WTC11 (cell line): ENCODE measurements at places on chromosomes 7 and 10.

DNA sequence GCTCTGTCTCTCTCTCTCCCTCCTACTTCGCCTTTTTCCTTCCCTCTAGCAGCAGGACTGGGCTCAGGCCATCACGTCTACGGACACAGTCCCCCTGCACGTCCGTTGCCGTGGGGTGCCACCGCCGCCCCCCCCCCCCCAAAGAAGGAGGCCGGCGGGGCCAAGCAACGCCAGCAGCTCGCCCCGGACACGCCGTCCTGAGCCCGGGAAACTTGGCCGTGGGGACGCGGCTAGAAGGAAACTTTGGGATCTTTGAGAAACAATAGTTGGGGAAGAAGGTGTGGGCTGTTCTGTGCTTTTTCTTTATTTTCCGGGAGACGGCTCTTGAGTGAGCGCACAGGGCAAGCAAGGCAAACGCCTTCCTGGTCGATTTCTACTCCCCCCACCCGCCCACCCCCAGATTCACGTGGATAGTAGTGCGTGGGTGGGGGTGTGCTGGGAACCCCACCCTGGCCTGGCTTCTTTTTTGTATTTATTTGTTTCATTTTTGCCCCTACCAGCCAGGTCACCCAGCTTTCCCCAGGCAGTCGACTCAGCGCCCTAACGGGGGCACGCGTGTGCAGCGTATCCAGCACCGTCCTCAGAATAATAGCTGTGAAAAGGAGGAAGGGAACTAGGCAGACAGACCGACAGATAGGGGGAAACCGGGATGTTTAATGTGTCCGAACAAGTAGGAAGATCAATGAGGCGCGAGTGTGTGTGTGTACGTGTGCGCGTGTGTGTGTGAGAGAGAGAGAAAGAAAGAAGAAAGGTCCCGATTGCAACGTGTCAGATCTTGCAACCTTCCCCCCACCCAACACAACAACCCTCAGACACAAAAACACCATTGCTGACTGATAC, 1.4 kb downstream of the MXI1 start:
- H3K36me3 ChIP-seq: no peaks in the 10 kb centered on the region
- H3K27ac ChIP-seq: peak overlapping the region; percentile 61; the same call in 1 of the 2 replicates
- H3K27me3 ChIP-seq: peaks cover 86% of the 10 kb centered on the region
- H3K4me3 ChIP-seq: peak overlapping the region; percentile 91
- H3K4me1 ChIP-seq: peaks cover 43% of the 10 kb centered on the region
- no peak for DNase-seq

GRCh38 chr10:2631557-2632205, 435.7 kb upstream of the PFKP start:
- no peak for DNase-seq
- no peaks in the 10 kb centered on the region for H3K27me3 ChIP-seq

DNA sequence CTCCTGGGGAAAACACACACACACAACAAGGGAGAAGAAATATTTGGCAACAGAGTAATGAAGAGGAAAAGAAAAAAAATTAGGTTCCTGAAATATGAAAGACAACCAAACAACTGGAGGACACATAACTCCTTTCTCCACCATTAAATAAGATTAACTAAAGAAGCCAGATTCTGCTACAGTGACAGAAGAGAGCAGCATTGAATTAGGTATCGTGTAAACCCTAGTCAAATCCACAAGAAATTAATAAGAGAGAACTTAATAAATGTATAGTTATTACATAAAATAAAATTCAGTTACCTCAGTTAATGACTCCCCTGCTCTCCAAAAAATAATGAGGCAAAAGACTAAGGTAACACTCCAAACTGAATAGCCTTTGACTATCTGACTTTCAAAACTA, 306.7 kb downstream of the CRPPA start:
- H3K36me3 ChIP-seq: peaks cover 7% of the 10 kb centered on the region; the same call in 1 of the 2 replicates
- no peaks in the 10 kb centered on the region for H3K4me1 ChIP-seq
- no peak overlapping the region for H3K4me3 ChIP-seq
- no peak overlapping the region for H3K27ac ChIP-seq
- H3K27me3 ChIP-seq: no peaks in the 10 kb centered on the region
- no peak for DNase-seq

DNA sequence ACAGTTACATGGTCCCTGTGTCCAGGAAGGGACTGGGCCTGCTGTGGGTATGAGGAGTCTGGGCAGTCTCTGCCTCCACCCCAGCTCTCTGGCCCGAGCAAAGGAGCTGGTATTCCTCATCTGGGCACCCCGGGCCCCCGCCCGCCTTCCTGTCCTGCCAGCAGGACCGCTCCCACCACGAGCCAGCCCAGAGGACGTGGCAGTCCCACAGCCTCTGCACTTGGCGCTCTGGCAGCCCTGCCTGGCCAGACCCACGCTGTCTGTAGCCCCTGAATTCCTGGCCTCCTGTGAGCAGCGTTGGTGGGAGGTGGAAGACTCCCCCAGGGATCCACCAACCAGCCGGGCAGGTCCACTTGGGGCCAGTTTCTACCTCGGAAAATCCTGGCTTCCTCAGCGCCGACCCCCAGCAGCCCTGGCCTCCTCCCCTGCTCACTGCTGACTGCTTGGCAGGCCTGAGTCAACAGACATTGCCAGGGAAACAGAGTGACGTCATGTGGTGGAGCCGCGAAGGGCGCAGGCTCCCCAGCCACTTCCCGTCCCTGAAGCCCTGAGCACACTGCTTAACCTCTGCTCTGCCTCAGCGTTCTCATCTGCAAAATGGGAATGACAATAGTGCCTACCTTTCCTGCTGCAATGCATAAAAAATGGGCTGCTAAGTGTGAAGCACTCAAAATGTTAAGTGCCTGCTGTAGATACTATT, 21.6 kb upstream of the LIMK1 start:
- no peak for DNase-seq
- H3K36me3 ChIP-seq: no peaks in the 10 kb centered on the region
- no peak overlapping the region; the same call in 1 of the 2 replicates for H3K27ac ChIP-seq
- no peak overlapping the region for H3K4me3 ChIP-seq
- H3K27me3 ChIP-seq: no peaks in the 10 kb centered on the region; the same call in 1 of the 2 replicates
- H3K4me1 ChIP-seq: no peaks in the 10 kb centered on the region

DNA sequence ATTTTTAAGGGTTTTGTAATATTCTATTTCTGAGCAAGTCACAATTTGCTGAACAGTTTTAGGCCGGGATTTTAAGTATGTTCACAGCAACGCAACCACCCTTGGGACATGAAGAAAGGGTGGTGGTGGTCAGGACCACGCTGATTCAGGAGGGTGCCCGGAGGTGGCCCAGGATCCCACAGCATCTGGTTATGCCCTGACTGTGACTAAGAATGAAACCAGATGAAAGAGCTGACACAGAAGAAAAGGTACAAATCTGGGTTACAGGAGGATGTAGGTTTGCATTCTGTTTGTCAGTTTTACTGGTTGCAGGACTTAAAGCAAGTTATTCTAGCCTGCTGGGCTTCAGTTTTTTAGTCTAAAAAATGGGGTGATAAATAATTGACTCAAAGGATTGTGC, 279.7 kb downstream of the CCSER2 start:
- DNase-seq: no peak
- H3K4me3 ChIP-seq: no peak overlapping the region
- H3K27ac ChIP-seq: no peak overlapping the region
- peaks cover 21% of the 10 kb centered on the region for H3K4me1 ChIP-seq
- no peaks in the 10 kb centered on the region; the same call in 1 of the 2 replicates for H3K27me3 ChIP-seq

DNA sequence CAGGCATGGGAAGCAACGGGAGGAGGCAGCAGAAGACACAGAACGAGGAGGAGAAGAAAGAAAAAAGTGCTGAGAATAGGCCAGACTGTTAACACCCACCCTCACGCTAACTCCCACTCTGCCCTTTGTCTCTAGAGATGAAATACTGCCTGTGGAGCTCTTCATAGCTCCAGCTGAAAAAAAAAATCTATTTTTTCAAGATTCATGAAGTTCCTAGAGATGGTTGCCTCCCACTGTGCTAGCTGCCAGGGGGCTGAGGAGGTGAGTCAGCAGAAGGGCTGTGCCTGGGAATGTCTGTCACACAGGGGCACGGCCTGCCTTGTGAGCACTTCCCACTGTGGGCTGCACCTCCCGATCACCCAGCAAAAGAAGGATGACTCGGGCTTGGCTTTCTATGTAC, 144.5 kb downstream of the RNF216 start:
- H3K27me3 ChIP-seq: no peaks in the 10 kb centered on the region
- no peak for DNase-seq
- peak overlapping the region; percentile 6; the same call in 1 of the 2 replicates for H3K4me3 ChIP-seq
- peaks cover 57% of the 10 kb centered on the region for H3K4me1 ChIP-seq

DNA sequence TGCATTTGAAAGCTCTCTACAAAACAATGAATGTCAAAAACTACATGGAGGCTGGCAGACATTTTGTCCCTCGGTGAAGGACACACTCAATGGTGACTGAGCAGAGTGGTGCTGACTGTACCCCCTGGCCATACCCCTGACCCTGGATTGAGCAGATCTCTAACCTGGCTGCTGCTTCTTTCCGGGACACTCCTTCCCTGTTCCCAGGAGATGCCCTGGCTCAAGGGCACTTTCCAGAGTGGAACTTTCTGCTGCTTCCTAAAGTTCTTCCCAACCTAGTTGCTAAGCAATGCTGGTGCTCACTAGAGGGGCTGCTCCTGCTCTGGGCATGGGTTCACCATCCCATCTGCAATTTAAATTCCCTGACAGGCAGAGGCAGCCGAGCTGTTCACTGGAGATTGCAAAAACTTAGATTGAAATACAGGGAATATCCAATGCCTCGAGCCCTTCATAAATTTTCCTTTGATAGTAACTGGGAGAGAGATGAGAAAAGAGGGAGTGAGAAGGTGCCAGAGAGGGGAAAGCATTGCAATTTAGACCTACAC, 384.3 kb upstream of the PODXL start:
- H3K4me3 ChIP-seq: no peak overlapping the region
- H3K27me3 ChIP-seq: peaks cover 27% of the 10 kb centered on the region
- no peaks in the 10 kb centered on the region for H3K36me3 ChIP-seq
- no peaks in the 10 kb centered on the region for H3K4me1 ChIP-seq
- H3K27ac ChIP-seq: no peak overlapping the region

DNA sequence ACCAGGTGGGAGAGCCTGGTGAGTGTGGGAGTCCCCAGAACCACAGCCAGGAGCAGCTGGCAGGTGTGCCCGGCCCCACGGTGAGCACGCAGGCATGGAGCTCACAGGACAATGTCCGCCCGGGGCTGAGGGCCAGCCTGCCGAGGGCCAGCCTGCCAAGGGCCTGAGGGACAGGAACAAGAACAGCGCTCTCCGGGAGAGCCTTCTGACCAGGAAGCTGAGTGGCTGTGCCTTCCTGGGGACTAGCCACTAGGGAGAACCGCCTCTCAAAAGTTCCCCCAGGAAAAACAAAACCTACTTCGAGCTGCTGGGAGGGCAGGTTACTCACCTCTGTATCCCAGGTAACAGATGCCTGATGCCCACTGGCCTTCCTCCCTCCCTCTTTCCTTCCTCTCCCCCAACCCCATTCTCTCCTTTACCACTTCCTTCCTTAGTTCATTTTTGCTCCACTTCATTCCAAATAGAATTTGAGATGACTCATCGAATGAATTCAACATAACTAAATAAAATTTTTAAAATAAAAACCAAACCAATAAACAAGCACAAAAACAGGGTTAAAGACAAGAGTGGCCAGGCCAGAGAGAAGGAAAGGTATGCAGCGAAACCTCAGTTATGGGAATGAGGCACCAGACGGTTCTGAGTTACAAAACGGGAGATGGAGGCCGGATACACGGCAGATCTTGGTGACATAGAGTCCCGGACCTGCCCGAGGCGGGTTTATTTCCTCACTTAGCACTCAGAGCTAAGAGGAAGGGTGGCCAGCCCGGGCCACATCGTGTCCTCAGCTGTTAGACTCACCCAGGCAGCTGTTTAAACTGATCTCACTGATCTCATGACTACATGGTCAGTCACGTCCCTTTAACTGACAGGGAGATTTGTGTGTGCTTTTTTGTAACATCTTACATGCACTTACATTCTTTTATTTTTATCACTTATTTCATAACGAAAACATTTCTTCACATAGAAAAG, 128.5 kb downstream of the TNS3 start:
- no peaks in the 10 kb centered on the region for H3K27me3 ChIP-seq
- H3K4me1 ChIP-seq: peaks cover 41% of the 10 kb centered on the region
- no peak for DNase-seq
- H3K27ac ChIP-seq: no peak overlapping the region
- no peak overlapping the region for H3K4me3 ChIP-seq

DNA sequence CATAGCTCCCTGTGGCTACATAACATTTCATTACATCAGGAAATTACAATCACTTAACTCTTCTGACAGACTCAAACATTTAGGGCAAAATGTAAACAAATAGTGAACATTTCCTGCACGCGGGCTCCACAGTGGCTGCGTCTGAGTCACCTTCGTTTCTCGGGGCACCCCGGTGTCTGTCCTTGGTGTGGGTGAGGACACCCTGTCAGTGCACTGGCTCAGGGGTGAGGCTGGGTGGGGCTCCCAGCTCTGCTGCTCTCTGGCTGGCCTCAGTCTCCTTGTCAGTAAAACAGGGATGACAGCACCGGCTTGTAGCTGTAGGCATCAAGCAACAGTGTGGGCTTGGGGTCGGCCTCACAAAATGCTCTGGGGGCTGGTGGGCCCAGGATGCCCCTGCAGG, 237.1 kb upstream of the SHH start:
- no peak overlapping the region for H3K4me3 ChIP-seq
- H3K4me1 ChIP-seq: no peaks in the 10 kb centered on the region
- H3K27ac ChIP-seq: no peak overlapping the region

- H3K27me3 ChIP-seq: no peaks in the 10 kb centered on the region
- no peak within 1 kb of the TSS for H3K4me3 ChIP-seq
- no peak for DNase-seq
- H3K4me1 ChIP-seq: peaks cover 16% of the 10 kb centered on the region
Measured at GRCh38 chr10:89301721-89302445, at the start of gene IFIT2. Gene IFIT2 (plus strand): TSS chr10:89302046. CDS start chr10:89302124, 78 bp downstream.

- no peaks in the 10 kb centered on the region for H3K36me3 ChIP-seq
- no peaks in the 10 kb centered on the region for H3K27me3 ChIP-seq
- no peak for DNase-seq
- no peak overlapping the region for H3K27ac ChIP-seq
- H3K4me1 ChIP-seq: no peaks in the 10 kb centered on the region
Measured at GRCh38 chr10:88091490-88092061, 228.2 kb downstream of the PTEN start.

DNA sequence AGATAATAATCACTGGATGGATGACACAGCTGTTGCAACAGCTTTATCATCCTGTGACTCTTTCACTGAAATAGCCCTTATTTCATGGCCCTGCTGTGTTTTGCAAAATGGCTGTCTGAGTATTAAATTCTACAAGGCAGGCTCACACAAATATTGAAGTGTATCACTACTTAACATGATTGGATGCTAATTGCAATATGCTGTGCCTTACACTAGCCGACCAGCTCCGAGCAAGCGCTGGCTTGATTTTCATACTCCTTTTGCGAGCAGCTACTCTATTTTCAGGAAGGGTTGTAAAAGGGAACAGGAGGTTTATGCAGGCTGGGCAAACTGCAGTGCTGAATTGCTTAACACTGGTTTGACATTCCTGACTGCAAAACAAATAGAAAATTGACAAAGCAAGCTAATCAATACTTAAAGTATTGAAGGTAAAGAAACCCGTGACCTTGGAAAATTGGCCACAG, 121.6 kb downstream of the CACNB2 start:
- no peak for DNase-seq
- no peak overlapping the region for H3K4me3 ChIP-seq
- H3K36me3 ChIP-seq: no peaks in the 10 kb centered on the region; the same call in 1 of the 2 replicates
- H3K4me1 ChIP-seq: peaks cover 22% of the 10 kb centered on the region
- H3K27me3 ChIP-seq: no peaks in the 10 kb centered on the region
- no peak overlapping the region for H3K27ac ChIP-seq

- peak overlapping the region; percentile 48; the same call in 1 of the 2 replicates for H3K27ac ChIP-seq
- H3K27me3 ChIP-seq: no peaks in the 10 kb centered on the region
- H3K36me3 ChIP-seq: no peaks in the 10 kb centered on the region
- no peak overlapping the region for H3K4me3 ChIP-seq
Measured at GRCh38 chr7:112081778-112082177, 124.4 kb downstream of the DOCK4 start.

GRCh38 chr7:151786241-151786640, 90.7 kb downstream of the PRKAG2 start:
- H3K36me3 ChIP-seq: no peaks in the 10 kb centered on the region
- no peaks in the 10 kb centered on the region for H3K4me1 ChIP-seq
- DNase-seq: no peak
- H3K27ac ChIP-seq: no peak overlapping the region
- H3K27me3 ChIP-seq: peaks cover 11% of the 10 kb centered on the region
